ENCODE measurements at places on chromosomes 1 and 21.

GRCh38 chr1:201184307-201185122, 6.1 kb upstream of the IGFN1 start:
- no peak for DNase-seq

DNA sequence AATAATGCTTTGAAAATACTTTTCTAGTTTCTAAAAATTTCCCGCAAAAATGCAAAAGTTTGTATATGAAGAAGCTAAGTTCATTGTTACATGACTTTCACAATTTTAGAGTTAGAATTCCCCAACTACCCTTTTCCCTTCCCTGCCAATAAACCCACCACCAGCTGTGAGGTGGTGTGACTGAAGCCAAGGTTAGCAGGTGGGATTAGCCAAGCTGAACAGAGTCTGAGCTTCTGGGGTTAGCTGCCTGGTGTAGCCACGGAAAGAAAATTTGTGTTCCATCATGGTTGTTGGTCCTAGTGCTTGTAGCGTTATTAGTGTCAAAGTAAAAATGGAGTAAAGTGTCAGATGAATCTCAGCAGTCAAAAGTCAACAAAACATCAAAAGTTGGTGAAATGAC, 110.9 kb downstream of the ASTN1 start:
- DNase-seq, result no peak

GRCh38 chr1:200556002-200556401, 64.5 kb downstream of the KIF14 start:
- DNase-seq, result no peak

- DNase-seq, result no peak
Observed at GRCh38 chr1:225458222-225458631, 30.4 kb upstream of the LBR start.

DNA sequence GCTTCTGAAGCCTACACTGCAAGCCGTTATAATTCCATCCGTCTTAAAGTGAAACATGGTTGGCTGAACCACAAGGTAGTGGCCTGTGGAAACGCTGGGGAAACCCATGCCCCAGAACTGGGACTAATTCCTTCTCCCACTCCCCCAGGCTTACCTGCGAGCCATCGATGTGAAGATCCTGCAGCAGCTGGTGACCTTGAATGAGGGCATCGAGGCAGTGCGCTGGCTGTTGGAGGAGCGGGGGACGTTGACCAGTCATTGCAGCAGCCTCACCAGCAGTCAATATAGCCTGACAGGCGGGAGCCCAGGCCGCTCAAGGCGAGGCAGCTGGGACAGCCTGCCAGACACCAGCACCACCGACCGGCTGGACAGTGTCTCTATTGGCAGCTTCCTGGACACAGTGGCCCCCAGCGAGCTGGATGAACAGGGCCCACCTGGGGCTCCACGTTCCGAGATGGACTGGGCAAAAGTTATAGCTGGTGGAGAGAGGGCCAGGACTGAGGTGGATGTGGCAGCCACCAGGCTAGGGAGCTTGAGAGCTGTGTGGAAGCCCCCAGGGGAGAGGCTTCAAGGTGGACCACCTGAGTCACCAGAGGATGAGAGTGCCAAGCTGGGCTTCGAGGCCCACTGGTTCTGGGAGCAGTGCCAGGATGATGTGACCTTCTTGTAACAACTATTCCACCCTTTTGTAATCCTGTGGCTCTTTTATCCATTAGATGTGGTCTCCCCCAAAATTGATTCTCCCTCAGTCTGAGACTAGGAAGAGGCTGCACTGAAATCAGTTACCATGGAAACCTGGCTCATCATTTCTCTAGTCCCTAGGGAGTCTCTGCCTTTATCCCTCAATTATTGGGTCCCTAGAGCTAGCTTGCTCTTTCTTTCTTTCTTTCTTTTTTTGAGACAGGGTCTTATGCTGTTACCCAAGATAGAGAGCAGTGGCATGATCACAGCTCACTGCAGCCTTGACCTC, 16.7 kb downstream of the LURAP1 start:
- no peak for DNase-seq

DNA sequence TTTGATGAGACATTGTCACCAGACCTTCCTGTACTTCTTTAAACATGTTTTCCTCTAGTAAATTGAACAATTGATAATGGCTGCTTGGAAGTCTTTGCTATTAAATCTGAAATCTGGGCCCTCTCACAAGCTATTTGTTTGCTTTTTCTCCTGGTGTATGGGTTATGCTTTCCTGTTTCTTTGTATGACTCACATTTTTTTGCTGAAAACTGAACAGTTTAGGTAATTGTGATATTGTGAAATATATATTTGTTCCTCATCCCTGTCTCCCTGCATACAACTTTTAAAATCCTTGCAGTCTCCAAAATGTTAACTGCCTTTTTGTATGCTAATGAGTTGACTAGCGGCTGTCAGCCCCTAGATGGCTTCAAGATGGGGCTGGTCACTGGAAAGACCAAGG, 61.6 kb downstream of the MAP3K21 start:
- no peak for DNase-seq

Data from activated CD8-positive, alpha-beta memory T cell treated with anti-CD3 and anti-CD28 coated beads, Interleukin-2, amount 50 U/mL, for 4 hours (primary cell).